ENCODE measurements at places on chromosomes 7 and 10.

DNA sequence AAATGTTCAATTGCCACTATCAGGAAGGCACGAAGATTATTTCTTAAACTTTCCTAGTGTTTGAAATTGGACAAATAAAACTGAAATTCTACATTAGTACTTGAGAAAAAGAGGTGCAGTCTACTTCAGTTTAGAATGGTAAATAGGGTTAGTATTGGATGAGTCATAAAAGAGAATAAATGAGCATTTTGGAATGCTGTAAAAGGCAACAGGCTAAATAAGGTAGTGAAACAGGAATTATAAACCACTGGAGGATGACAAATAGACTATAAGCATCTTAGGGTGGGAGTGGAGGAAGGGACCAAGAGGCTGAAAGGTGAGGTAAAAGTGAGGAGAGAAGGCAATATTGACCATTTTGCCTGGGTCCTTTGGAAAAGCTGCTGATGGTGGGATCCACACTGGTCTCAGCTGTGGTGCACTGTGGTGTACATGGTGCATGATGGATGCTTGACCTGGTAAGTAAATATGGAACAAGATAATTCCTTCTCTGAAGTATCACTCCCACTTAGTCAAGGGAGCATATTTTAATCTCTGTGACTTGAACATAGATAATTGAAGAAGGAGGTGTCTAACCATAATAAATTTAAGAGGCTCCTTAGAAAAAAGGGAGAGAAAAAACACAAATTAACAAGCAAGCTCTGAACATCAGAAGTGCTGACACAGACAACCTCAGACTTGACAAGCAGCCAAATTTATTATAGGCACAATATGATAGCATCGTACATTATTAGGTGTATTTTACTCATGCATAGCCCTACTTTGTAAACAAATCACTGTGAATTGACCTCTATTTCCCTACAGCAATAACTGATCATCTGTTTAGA, 76.4 kb upstream of the SCIN start:
- DNase-seq, result no peak

DNA sequence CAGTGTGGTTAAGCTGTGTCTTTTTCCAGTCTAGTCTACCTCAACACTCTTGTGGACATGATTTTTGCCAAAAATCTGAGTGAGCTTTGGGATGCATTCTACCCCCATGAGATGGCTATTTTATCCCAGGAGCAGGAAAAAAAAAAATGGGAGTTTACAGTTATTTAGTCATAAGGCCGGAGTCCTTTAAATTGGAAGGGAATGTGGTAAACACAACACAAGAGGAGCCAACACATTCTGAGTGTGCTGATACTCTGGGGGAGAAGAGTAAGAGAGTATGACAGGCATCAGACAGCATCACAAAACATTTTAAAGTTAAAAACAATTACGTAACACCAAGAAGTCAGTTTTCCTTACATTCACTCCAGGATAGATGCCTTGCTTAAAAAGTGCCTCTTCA, 46.1 kb downstream of the C1GALT1 start:
- DNase-seq, result no peak

- no peak for DNase-seq
These were observed 141.3 kb downstream of the GRK5 start for GRCh38 chr10:119348516-119349240.

- no peak for DNase-seq
These were observed 164.6 kb downstream of the PKD1L1 start for GRCh38 chr7:47783456-47784223.

DNA sequence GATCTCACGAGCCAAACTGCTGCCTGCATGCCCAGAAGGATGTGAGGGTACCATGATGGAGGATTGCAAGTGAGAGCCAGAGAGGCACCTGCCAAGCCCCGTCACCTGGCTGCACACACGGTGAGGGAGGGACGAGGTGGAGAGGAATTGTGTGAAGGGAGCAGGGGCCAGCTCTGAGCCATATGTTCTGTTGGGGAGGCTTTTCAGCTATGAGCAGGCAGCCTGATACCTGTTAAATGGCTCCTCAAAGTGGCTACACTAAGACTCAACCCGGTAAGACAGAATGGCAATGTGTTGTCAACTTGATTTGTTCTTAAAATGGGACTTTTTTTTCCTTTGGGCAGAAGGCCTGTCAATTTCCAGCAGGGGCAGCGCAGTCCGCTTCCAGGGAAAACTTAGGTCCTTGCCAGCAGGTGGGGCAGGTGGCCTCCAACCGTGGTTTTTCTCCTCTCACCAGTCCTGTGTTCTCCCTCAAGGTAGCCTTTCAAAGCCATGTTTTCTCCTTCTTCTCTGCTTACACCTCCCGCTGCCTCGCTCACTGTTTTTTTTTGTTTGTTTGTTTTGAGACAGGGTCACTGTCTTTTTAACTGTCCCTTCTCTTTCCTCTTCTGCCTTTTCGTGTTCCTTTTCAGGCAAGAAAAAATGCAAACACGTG, 57.7 kb upstream of the ZNRF2 start:
- DNase-seq, result no peak

All from GM13976 (cell line).